ENCODE measurements at places on chromosomes 16 and 17.
A peak's percentile ranks its signal among the peaks of the same experiment; 100 is the strongest.

DNA sequence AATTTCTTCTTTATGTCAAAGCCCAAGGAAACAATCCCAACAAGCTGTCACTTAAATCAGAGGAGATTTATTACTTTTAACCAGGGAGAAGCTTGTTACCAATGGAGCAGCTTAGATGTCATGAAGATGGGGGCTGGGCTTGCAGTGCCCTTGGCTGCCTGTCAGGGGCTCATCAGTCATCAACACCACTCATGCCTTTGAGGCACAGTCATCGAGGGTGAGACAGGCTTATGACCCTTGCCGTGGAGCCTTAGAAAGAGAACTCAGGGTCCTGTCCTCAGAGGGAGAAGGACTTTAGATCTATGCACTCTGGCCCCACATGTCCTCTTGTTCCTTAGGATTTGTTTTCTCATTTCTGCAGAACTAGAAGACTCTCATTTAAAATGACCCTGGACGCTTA, 318.3 kb downstream of the CBLN1 start:
- no peak for DNase-seq

GRCh38 chr16:79656553-79657115, 56.1 kb upstream of the MAF start:
- no peak for DNase-seq

DNA sequence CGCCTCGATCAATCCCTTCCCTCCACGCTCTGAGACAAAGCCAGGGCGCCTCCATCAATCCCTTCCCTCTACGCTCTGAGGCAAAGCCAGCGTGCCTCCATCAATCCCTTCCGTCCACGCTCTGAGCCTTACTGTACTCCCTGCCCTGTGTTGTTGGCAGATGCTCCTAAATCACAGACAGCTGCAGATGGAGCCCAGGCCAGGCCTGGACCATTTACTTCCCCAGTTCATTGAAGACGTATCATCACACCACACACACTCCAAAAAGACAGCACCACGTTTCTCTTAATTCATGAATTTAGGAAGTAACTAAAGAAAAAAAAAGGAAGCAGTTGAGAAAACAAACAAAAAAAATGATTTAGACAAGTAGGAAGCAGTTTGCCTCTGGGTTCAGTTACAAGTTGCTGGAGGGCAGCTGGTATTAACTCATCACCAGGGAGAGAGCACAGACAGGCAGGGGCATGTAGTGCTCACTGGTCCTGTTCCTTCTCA, 7.4 kb upstream of the CD300LD start:
- DNase-seq = peak; percentile 41

DNA sequence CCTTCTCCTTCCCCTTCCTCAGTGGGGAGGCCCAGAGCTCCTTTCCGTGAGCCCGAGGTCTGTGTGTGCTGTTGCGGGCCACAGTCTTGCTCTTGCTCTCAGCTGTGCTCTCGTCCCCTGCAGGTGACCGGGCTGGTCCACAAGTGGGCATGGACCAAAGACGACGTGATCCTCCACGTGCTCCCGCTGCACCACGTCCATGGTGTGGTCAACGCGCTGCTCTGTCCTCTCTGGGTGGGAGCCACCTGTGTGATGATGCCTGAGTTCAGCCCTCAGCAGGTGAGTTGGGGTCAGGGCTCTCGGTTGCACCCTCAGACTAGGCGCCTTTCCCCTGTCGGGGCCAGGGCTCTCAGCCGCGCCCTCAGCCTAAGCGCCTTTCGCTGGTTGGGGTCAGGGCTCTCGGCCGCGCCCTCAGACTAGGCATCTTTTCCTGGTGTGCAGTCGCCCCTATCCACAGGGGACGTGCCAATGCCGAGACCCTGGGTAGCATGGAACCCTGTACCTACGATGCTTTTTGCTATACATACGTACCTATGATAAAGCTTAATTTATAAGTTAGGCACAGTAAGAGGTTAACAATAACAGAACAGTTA, 8.9 kb downstream of the ACSF3 start:
- DNase-seq = no peak

DNA sequence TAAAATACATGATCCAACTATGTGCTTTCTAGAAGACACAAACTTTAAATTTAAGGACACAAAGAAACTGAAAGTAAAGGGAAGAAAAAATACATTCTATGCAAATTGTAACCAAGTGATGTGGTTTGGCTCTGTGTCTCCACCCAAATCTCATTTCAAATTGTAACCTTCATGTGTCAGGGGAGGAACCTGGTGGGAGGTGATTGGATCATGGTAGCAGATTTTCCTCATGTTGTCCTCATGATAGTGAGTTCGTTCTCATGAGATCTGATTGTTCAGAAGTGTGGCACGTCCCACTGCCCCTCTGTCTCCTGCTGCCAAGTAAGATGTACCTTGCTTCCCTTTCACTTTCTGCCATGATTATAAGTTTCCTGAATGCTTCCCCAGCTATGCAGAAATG, 15.0 kb downstream of the OR1A1 start:
- DNase-seq = no peak

DNA sequence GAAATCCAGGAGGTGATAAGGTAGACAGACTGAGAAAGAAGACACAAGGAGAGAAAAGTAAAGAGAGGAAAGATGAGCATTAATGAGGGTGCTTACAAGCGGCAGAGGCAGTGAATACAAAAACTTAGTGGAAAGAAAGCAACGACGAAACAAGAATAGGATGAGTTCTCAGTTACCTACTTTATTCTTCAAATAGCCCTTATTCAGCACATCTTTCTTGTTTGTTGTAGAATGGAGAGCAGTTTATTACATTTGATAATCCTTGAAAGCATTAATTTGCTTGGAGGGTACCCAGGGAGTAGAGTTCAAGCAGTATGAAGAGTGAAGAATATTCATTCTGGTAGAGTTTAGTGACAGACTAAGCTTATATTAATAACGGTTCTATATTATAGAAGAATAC, 22.4 kb downstream of the PAFAH1B1 start:
- no peak for DNase-seq

DNA sequence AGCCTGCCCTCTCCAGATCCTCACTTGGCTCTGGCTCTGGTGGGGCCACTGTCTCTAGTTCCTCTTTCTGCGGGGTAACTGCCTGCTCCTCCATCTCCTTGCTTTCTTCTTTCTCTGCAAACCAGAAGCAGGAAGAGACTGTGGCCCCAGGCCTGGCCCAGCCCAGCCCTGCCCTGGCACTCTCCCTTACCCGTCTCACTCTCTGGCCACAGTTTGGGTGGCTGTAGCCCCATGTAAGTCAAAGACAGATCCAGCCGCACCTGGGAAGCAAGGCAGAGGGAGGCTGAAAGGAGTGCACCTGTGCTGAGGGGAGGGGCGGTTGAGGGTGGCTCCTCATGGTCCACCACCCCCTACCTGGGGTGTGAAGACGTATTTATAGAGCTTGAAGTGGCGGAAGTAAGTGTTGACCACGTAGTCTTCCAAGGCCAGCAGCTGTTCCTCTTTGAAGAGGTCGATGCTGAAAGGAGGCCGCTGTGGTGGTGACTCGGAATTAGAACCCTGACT, 2.8 kb downstream of the CFAP119 start:
- DNase-seq = no peak

- no peak for DNase-seq
These were observed 273.0 kb downstream of the CEP112 start for GRCh38 chr17:65918916-65919315.

DNA sequence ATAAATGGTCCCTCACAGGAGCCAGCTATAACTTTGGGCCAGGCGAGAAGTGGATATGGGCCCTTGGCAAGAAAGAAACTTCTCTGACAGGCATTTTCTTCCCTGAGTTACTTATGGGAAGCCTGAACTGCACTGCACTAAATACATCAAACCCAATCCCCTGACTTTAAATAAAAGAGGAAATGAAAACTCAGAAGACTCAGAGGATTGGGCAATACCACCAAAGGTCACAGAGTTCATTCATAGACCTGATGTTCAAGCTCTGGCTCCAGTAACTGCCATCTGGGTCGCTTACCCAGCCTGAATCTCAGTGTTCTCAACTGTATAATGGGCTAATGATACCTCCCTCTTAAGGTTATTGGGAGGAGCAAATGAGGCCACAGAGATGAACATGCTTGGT, 815 bp downstream of the KRT35 start:
- DNase-seq = no peak

GRCh38 chr17:4480929-4481898, 17.5 kb upstream of the SPNS2 start:
- no peak for DNase-seq

GRCh38 chr17:19417611-19418010, 6.6 kb downstream of the RNF112 start:
- no peak for DNase-seq

DNA sequence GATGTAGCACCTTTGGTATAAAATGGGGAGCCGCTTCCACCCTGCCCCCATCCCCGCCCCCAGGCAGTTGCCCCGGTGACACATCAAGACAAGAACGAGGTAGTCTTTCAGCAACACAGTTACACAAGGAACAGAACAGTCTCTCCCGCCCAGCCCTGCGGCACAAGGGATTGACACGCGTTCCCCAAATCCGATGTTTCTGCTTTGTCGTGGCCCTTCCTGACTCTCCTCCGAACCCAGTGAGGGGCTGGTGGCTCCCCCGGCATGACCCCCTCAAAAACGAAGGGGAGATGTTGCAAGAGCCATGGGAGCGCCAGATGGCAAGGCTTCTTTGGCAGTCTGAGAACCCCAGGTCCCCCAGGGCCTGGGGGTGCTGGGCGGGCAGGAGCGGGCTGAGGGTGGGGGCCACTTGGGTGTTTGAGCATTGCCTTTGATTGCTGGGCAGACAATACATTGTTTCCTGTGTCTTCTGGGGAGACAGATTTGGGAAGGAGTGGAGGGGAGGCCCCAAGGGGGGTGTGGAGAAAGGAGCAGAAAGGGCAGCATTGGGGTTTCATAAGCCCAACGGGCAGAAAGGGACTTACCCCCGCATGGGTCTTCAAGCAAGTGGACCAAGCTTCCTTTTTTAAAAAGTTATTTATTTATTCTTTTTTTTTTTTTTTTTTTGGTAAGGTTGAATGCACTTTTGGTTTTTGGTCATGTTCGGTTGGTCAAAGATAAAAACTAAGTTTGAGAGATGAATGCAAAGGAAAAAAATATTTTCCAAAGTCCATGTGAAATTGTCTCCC, 16.6 kb downstream of the COL1A1 start:
- no peak for DNase-seq

DNA sequence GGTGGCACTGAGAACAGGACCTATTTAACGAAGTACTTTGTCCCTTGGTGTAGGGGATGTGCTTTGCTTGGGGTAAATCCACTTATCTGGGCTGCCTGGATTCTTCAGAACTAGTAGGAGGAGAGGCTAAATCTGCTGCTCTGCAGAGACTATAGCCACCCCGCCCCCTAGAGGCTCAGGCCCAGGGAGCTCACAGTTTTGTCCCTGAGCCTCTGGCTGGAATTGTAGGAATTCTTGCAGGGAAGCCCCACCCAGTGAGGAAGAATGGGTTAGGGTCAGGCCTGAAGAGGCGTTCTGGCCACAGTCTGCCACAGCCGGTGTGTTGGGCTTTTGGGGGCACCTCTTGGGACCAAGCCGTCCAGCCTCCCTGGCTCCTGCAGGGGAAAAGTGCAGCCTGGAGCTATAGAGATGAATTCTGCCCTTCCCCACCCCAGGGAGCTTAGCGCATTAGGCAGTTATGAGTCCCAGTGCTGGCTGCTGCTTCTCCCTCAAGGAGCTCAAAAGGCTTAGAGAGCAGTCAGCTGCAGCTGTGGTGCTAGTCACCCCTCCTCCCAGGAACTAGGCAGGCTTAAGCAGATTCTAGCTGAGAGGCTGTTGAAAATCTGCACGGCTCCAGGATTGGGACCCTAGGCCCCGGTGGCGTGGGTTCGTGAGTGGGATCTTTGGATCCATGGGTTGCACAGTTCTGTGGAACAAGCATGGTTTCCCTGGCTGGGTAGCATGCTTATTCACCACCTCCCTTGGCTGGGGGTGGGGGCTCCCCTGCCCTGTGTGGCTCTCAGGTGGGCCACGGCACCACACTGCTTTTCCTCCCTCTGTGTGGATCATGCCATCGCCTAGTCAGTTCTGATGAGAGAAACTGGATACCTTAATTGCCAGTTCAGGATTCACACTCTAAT, 237.4 kb upstream of the TOM1L1 start:
- no peak for DNase-seq

DNA sequence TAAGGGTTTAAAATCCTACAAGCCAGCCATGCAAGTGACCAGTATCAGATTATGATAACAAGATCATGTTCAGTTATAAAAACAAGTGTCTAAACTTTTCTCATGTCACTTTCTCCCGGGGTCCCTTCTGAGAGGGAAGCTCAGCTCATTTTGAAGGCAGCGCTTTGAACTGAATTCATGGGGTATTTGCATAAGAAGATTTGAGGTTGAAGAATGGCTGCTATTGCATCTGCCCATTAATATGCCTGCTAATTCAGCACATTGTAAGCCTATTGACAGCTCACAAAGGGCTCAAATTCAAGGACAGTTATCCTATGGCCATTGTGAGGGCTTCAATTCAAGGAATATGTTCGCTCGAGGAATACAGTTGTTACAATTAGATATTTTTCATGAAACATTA, 290.2 kb upstream of the IRX3 start:
- no peak for DNase-seq

DNA sequence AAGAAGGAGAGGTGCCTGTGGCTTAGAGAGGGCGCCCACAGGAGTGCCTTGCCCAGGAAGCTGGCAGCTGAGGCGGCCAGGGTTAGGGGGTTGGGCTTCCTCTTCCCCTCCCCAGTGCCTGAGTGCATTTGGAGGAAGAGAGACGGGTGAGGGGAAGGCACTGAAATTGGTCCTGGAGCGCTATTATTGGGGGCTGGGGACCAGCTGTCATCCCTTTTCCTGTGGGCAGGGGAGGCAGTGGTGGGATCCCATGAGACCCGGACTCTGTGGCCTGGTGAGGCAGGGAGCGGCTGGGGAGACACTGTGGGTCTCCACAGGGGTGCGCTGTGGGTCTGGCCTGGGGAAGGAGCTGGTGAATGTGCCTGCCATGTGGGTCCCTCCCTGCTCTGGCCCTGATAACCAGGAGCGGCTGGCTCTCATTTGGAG, 259.7 kb downstream of the SEC14L1 start:
- peak; percentile 96 for DNase-seq

- no peak for DNase-seq
These were observed 22.6 kb downstream of the SMPD3 start for GRCh38 chr16:68425498-68426346.

DNA sequence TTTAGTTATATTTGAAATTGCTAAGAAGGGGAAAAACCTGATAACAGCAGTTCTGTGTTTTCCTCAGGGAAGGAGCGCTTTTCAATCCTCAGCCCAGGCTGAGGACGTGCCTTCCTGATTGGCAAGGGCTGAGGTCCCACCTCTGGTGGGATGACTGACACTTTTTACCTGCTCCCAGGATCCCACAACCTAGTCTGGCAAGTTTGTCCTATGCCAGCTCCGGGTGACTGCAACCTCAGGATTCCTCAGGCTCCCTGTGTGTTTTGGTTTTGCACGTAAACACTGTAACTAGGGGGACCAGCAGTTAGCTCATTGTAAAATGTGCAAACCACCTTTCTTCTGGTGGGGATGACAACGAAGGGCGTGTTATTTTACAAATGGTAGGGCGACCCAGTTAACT, 7.5 kb downstream of the MARCHF10 start:
- no peak for DNase-seq

- DNase-seq = peak; percentile 58
These were observed 45.3 kb downstream of the DDX19A start for GRCh38 chr16:70391881-70392481.

DNA sequence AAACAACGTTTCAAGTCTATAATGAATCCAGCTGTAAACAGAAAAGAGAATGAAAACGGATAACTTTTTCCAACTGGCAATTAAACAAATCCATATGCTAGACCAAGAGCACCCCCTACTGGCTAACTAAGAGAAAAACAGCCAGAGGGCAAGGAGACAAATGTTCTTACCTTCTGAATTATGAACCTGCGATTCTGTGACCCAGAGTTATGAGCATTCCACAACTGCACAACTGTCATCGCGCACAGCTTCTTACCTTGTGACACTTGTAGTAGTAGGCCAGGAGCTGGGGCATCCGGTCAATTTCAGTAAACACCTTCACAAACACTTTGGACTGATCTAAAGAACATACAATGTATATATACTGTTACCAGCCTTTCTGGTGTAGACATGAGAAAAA, 18.6 kb downstream of the COG7 start:
- DNase-seq = peak; percentile 85

Measured in NCI-H1694 treated with DMSO at 0.1 percent for 48 hours (cell line).